ENCODE measurements at places on chromosomes 7 and 10.
A peak's percentile ranks its signal among the peaks of the same experiment; 100 is the strongest.

- no peak for DNase-seq
Measured at GRCh38 chr10:90846746-90847145, 11.1 kb downstream of the HTR7 start.

DNA sequence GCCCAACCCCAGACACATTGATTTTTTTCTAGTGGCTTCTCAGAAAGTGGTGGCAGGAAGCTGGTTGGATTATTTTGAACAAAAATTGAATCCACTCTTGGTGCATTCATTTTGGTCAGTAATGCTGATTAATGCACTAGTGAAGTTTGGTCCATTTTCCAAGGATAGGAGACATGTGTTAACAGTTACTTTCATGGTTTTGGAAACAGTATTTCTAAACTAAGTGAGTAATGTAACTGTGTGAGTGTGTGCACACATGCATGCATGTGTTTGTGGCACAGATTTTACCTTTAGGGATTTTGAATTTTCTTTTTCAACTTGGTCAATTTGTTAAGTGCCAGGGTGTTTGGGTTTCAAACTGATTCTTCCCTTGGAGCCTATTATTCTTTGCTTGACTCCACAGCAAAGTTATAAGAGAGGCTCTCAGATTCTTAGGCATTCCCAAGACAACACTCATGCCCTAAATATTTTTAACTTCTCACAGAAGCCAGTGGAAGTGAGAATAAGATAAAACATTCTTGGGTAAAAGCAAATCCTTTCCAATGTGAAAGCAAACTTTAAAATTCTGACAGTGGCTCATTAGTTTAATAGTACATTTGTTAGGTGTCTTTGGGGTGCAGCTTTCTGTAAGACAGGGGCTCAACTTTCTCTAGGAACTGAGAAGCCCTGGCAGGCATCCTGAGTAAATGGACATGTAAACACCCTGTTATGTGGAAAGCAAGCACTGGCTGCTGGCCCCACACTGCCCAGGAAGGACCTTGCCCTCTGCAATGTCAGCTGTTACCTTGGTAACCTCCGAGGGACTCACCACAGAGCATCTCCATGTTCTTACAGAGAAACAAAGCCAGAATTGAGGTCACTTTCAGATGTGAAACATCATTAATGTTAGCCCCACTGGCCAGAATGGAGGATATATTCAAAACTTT, 68.4 kb downstream of the ASAH2B start:
- no peak for DNase-seq

DNA sequence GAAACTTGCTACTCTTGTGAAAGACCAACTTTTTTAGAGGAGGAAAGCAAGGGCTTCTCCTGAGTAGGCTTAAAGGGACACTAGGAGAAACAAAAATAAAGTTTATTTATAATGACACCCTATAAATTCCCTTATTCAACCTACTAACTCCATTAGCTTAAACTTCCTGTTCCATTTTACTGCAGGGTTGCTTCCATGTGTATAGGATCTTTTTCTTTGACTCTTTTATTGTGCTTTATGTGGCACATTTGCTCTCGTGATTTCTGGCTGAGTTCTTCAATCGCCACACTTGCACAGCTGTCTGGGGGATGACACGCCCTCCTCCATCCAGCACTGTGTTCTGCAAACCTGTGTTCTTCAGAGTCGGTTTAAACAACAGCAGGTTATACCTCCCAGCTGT, 225.7 kb upstream of the NPVF start:
- no peak for DNase-seq

DNA sequence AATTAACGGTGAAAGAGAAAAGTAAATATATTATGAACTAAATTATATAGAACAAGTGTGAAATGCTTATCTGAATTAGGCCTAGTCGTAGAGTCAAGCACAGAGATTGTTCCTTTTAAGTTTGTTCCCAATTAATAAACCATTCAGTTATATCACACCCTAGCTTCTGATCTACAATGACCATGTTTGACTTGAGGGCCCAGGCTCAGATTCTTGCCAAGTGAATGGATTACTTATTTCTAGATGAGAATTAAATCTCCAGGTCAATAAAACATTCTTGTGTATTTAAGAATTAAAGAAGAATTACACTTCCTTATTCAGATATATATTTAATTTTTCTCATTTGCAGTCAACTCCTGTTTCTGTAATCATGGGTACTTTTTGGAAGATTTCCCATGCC, 37.4 kb upstream of the ARL4A start:
- DNase-seq: no peak

DNA sequence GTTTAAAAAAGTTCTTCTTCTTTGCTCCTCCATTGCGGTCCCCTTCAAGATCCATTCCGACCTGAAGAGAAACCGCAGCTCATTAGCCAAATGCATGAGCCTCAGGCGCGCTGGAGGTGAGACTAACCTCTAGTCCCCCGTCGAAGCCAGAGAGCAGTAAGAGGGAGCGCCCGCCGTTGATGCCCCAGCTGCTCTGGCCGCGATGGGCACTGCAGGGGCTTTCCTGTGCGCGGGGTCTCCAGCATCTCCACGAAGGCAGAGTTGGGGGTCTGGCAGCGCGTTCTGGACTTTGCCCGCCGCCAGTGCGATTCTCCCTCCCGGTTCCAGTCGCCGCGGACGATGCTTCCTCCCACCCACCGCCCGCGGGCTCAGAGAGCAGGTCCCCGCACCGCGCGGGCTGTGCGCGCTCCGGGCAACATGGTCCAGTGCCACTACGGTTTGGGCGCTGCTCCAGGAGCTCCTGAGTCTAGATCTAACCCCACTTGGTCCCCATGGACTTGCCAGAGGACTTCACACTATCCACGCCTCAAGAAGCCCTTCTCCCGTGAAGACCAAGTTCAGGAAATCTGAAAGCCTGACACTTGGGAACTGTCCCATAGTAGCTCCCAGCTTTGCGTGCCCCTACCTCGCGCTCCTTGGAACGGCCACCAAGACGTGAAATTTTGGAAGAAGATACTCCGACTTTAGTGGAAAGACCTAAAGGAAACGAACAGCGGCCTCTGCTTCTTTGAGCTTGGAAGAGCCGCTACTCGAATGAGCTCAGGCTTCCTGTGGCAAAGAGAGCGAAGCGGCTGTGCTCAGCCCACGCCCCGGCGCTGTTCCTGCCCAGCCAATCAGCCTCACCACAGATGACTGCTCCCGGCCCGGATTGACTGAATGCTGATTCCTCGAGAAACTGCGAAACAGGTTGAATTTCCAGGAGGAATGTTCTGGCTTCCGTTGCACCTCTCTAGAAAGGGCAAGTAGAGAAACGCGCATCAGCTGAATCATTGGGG, at the start of gene ABCB1:
TSS of gene ABCB1 (minus strand) at position 755 of the 995 bp plus-strand sequence. CDS start at position 55, 700 bp downstream.
- peak; percentile 81 for DNase-seq

- DNase-seq: no peak
Measured at GRCh38 chr7:116161728-116162127, 48.6 kb upstream of the TES start.

All from hematopoietic multipotent progenitor cell treated with erythropoietin and hydrocortisone succinate and interleukin-3 and kit ligand, for 4 days (in vitro differentiated cells).